OCI-M1 (cell line): ENCODE measurements at places on chromosomes 2 and 18.
A peak's percentile ranks its signal among the peaks of the same experiment; 100 is the strongest.

GRCh38 chr2:126832014-126832413 is 66.7 kb upstream of the TEX51 start:
- no peak for DNase-seq

- no peak for DNase-seq
Measured at GRCh38 chr2:179682756-179683155, 178.7 kb downstream of the ZNF385B start.

- no peak for DNase-seq
Measured at GRCh38 chr18:39454866-39455265, 1889.3 kb upstream of the CELF4 start.

DNA sequence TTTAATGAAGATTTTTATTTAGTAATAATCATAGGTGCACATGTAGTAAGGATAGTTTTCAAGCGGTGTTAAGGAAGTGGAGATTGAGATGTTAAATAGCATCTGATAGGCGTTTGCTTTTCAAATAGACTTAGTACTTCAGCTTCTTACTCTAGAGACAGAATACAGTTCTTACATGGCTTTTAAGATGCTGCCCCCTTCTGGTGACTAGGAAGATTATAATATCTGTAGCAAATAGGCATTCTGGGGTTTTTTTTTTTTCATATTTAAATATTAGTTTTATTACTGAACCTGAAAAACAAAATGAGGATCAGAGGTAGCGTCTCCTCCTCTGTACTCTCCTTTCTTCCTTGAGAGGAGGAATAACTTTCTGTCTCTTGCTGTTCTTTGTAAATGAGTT is 100.2 kb downstream of the AGAP1 start:
- DNase-seq: peak; percentile 75

GRCh38 chr2:30759481-30759880 is 47.8 kb downstream of the CAPN13 start:
- no peak for DNase-seq

DNA sequence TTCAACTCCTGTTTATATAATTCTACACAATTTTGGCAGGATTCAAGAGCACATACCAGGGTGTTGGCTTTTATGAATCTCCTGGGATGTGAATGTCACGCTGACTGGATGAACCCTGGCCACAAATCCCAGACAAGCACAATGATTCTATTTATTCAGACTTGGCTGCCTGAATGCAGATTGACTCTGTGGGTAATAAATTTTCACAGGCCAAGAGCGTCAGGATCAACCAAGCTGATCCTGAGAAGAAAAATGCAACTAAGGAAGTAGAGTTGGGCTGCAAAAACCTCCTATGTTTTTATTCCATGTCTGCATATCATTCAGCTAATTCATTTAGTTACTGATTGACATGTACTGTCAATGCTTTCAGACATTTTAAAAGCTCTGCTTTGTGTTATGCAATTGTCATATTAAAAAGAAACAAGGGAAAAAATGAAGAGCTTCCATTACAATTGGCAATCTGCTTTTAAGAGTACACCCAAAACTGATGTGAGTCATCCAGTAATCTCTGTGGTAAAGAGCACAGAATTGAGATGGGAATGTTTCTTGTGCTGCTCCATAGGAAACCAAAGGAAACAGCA is 173.0 kb upstream of the REV1 start:
- DNase-seq: no peak

DNA sequence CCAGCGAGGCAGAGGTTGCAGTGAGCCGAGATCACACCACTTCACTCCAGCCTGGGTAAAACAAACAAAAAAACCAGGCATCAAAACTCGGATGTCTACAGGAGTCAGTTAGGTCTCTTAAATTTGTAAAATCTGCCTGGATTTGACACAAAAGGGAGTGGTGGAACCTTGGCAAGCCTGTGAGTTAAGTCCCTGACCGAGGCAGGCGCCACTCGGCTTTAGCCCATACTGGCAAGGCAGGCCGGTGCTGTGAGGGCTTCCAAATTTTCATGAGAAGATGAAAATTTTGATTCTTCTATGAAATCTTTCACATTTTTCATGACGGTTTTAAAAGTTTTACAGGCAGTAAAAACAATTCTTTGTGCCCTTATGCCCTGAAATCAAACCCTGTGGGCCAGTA is 165.8 kb downstream of the FMNL2 start:
- DNase-seq: no peak

- no peak for DNase-seq
Measured at GRCh38 chr2:20584399-20585358, 66.2 kb downstream of the HS1BP3 start.

GRCh38 chr2:96261328-96262003 is 4.3 kb downstream of the TMEM127 start:
- no peak for DNase-seq

GRCh38 chr2:11997142-11997541 is 250.7 kb downstream of the LPIN1 start:
- DNase-seq: peak; percentile 46

- no peak for DNase-seq
Measured at GRCh38 chr18:49251451-49251850, 209.0 kb downstream of the DYM start.

GRCh38 chr2:130346741-130347066 is 4.0 kb downstream of the IMP4 start:
- DNase-seq: no peak

DNA sequence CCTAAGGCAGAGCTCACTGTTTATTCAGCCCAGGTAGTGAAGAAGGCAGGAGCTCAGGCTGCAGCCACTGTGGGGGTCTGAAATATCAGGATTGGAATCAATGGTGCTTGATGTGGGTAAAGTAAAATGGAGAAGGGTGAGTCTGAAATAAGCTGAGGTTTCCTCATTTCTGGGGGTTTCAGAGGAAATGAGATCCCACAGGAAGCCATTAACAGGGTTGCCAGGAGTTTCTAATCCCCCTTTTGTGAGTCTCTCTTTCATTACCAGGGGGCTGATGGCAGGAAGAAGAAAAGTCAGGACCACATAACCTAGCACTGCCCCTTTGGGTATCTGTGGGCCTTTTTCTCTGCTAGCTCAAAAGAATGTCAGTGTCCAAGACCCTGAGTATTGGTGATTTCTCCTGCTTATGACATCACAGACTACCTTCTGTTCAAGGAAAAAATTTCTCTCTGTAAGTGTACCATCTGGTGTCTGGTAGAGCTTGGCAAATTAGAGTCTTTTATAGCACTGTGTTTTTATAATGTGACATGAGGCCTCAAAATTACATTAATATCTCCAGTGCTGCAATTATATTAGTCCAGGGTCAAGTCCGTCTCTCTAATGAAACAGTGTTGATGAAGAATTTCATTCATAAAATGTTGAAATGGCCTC is 56.0 kb downstream of the LBH start:
- no peak for DNase-seq

DNA sequence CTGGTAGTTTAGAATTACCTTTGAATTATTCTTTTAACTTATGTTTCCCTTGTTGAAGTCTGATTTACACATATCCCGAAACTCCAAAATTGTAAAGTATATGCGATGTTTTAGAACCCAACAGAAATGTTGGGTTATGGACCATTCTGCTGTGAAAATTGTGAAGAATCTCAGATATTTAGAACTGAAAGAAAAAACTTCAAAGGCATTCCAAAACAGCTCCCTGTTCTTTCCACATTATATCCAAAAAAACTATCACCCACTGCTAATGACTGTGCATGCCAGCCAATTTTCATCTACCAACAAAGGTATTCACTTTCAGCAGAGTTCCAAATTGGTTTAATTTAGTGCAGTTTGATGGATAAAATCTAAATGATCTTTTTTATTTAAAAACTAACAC is 21.5 kb upstream of the PDE1A start:
- no peak for DNase-seq

- DNase-seq: no peak
Measured at GRCh38 chr2:58261209-58261608, 20.1 kb upstream of the FANCL start.

DNA sequence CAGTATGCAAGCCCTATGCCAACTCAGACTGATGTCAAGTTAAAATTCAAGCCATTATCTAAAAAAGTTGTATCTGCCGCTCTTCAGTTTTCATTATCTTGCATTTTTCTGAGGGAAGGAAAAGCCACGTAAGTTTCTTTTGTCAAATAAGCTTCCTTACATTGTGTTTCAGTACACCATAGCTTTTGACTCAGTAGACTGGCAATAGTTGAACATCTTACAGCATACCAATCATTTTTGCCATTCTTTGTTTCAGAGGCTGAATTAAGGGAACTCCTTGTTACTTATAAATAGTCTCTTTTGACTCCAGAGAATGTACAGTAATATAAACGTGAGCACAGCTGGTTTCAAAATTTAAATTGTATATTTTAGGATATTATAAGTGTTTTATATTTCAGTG is 120.6 kb downstream of the EHBP1 start:
- no peak for DNase-seq

- DNase-seq: no peak
Measured at GRCh38 chr2:40463112-40463511, 11.2 kb upstream of the SLC8A1 start.

- no peak for DNase-seq
Measured at GRCh38 chr2:128644718-128645256, 326.1 kb upstream of the HS6ST1 start.

- no peak for DNase-seq
Measured at GRCh38 chr2:118548880-118549488, 298.5 kb downstream of the EN1 start.

DNA sequence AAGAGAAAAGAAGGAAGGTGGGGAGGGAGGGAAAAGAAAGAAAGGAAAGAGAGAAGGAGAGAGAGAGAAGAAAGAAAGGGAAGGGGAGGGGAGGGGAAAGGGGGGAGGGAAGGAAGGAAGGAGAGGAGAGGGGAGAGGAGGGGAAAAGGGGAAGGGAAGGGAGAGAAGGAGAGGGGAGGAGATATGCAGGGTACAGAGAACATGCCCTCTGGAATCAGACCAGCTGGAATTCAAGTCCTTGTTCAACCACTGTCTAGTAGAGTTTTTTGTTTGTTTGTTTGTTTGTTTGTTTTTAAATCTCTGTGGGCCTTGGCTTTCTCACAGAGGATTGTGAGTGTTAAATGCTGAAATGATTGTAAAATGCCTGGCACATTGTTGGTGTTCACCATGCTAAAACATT is 77.7 kb upstream of the FOSL2 start:
- DNase-seq: no peak

DNA sequence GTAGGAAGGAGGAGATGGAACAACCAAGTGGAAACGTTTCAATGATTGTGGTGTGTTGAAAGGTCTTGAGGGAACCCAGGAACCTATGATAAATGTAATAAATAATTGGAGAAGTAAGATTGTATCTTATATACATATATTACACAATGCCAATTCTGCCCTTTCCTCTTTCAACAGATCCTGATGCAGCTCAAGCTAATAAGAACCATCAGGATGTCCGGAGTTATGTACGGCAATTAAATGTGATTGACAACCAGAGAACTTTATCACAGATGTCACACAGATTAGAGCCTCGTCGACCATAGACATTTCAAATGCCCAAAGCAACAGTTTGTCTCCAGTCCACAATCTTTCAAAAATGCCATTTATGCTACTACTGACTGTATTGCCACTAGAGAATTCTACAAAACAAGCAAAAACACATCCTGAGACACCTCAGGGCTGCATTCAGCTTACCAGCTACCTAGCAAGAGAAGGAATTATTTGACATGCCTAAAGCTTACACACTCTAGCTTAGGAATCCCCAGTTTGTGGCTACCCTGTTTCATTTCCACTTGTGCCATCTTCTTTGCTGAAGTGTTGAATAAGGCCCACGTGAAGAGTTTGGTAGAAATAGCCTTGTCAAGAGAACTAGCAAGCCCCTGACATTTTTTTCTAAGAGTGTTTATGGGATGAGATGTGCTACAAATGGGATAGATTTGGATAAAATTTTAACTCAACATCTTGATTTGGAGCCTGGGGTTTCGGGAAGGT is 24.0 kb upstream of the MAP3K20 start:
- no peak for DNase-seq

DNA sequence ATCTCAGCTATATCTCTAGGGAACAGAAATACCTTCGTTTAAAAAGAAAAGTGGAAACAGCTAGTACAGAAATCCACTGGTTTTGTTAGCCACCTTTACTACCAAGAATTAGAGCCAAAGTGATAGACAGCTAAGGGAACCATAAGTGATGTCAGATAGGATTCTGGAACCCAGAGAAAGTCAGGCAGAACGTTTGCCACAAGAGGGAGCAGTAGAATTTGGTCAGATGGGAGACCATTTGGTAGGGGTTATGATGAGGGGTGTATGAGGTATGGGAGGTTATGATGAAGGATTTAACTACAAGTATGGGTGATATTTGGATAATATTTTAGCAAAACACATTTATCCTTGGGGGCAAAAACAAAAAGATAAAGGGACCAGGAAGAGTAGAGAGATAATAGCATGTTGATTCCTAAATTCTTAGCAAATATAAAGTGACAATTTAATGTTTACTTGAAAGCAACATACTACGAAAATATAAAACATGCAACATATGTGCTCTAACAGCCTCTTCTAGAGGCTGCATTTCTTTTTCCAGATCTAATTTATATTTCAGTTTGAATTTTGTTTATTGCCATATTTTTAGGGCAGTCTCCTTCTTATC is 3.3 kb downstream of the SLC8A1 start:
- peak; percentile 74 for DNase-seq

DNA sequence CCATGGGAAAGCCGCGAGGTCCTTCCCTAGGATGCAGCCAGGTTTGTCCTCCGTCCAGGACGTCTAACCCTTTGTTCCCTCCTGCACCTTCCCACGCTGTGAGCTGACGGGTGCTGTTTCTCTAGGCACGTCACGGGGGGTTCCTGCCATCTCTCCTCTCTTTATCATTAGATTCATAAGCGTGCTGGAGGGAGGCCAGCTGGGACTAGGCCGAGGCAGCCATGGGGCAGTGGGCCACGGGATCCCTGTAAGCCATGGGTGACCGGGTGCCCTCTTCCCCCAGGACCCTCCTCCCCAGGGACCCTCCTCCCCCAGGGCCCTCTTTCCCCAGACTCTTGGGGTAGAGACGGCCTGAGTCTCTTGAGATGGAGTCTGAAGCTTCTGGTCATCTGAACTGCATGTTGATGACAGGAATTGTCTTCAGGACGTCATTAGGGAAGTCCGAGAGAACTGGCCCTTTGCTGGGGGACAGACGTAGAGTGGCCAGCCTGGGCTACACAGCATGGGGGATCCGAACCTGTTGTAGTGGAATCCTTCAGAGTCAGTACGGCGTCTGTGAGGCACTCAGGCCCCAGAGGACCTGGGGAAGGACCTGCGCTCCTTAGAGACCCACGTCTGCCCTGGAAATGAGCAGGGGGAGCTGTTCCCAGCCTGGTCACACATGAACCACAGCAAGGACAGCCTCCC is 108.1 kb downstream of the TPO start:
- no peak for DNase-seq

DNA sequence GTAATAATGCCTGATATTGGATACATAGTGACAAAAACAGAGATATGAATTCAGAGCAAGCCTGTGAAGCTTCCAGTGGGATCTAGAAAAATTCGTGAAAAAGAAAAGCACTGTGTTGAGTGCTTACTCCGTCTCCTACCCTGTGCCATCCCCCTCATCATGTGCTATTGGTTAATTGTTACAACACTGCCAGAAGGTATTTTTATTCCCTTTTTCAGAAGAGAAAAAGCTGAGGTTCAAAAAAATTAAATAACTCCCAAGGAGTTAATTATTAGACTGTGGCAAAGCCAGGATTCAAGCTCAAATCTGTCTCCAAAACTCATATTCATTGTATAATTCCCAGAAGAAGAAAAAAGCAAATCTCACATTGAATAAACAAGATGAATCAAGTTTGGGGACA is 735.5 kb upstream of the ACVR2A start:
- DNase-seq: no peak

GRCh38 chr2:177872286-177872685 is 200.3 kb downstream of the PDE11A start:
- DNase-seq: peak; percentile 16

- peak; percentile 46 for DNase-seq
Measured at GRCh38 chr2:23673830-23674679, 252.9 kb downstream of the ATAD2B start.
